ENCODE measurements at places on chromosomes 12 and 14. TPM values are rescaled to one million over a fixed set of nuclear protein-coding genes. Genes with fewer than 3 reads are reported as not detected.

GRCh38 chr14:103140316-103141109 is 17.3 kb downstream of the TNFAIP2 start:
- H3K27ac ChIP-seq, result no peak overlapping the region
- peaks cover 34% of the 10 kb centered on the region for H3K4me1 ChIP-seq
- H3K36me3 ChIP-seq, result peaks cover 3% of the 10 kb centered on the region
- DNase-seq, result no peak
- H3K27me3 ChIP-seq, result peaks cover 31% of the 10 kb centered on the region
- no peak overlapping the region for H3K4me3 ChIP-seq

The CPM gene
- total RNA-seq, result 73.6 TPM

DNA sequence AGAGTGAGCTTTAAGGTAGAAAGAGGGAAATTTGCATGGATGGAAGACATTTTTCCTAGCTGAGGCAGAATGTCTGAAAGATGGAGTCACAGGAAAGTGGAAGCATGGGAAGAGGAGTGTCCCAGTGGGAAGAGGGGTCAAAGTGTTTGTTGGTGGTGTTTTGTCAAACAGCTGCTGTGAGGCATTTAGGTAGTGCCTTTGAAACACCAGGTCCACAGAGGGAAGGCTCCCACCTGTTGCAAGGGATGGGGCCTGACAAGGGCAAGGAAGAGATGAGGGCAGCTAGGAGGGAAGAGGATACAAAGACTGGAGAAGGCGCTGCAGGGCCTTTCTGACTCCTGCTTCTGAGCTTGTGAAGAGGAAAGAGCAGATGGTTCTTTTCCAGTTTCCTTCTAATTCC is 91.8 kb upstream of the CISTR start:
- DNase-seq, result no peak
- H3K4me3 ChIP-seq, result no peak overlapping the region
- H3K27me3 ChIP-seq, result no peaks in the 10 kb centered on the region
- H3K4me1 ChIP-seq, result no peaks in the 10 kb centered on the region

DNA sequence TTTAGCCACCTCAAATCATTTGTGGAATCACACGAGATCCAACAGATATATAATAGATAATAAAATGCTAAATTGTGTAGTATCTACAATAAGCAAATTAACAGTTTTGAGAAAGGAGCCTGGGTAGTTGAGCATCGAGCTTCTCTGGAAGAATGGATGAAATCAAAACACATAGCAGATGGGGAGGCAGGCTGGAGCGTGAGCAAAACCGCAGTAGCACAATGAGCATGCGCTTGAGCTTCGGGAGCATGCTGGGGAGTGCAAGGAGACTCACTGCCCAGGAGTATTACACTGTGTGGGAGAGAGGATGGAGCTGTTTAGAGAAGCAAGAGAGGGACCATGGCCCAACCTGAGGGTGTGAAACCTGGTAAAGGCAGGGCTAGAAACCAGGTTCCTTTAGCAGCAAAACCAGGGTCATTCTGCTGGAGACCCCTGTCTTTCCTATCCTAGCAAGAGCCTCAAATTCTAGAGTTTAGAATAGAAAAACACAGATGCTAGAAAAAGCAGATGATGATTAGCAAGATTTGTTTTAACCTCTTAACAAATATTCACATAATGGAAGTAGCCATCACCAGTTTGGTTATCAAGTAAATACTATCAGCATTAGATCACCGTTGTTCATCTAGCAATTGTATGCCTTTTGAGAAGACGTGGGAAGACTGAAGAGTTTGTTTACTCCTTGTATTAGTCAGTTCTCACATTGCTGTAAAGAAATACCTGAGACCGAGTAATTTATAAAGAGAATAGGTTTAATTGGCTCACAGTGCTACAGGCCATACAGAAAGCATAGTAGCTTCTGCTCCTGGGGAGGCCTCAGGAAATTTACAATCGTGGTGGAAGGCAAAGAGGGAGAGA is 484.8 kb downstream of the EGLN3 start:
- H3K4me1 ChIP-seq, result no peaks in the 10 kb centered on the region
- H3K36me3 ChIP-seq, result no peaks in the 10 kb centered on the region
- no peak overlapping the region for H3K4me3 ChIP-seq

- H3K36me3 ChIP-seq, result no peaks in the 10 kb centered on the region
- H3K4me1 ChIP-seq, result peaks cover 6% of the 10 kb centered on the region
- no peak for DNase-seq
- no peak overlapping the region for H3K4me3 ChIP-seq
These were observed 255.9 kb downstream of the RAD51B start for GRCh38 chr14:68075382-68076029.

DNA sequence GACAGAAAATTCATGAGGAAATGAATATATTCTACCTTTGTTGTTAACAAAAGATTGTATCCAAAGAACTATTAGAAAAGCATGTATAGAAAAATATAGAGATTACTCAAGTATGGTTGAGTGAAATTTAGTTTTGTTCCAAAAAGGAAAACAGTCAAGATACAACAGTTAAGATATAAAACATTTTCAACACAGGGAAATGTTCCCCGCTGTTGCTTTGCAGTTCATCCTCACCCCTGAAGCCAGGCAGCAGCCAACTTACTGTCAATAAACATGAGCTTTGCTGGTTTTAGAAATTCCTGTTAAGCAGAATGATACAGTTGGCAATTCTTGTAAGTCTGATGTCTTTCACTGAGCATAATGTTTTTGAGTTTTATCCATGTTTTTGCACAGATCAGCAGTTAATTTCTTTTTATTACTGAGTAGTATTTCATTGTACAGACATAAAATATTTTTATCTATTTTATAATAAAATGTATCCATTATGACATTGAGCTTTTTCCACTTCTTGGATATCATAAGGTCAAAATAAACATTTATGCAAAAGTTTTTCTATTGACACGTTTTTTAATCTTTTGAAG is 1.2 kb upstream of the CLEC2B start:
- DNase-seq, result no peak
- no peaks in the 10 kb centered on the region for H3K4me1 ChIP-seq
- no peaks in the 10 kb centered on the region for H3K36me3 ChIP-seq
- peak overlapping the region; percentile 76 for H3K27ac ChIP-seq
- peak overlapping the region; percentile 42 for H3K4me3 ChIP-seq

GRCh38 chr12:113874999-113875561 is 91.0 kb downstream of the RBM19 start:
- no peak for DNase-seq
- H3K36me3 ChIP-seq, result peaks cover 26% of the 10 kb centered on the region
- no peaks in the 10 kb centered on the region for H3K27me3 ChIP-seq
- no peaks in the 10 kb centered on the region for H3K4me1 ChIP-seq
- H3K27ac ChIP-seq, result peak overlapping the region; percentile 25
- H3K4me3 ChIP-seq, result no peak overlapping the region
